ENCODE measurements at places on chromosomes 2 and 18. TPM values are rescaled to one million over a fixed set of nuclear protein-coding genes. Genes with fewer than 3 reads are reported as not detected.

Gene NT5C1B
- total RNA-seq, result 0.55 TPM

Gene SLC5A7
- 10.3 TPM for total RNA-seq

Gene TMEM247
- not detected for total RNA-seq

Gene SLC23A3
- 4.6 TPM for total RNA-seq

Gene TIGD1
- 5.7 TPM for total RNA-seq

Gene ATRAID
- total RNA-seq, result 99.8 TPM

Gene PROKR1
- total RNA-seq, result 0.11 TPM

Measured in motor neuron (in vitro differentiated cells).